ENCODE measurements at places on chromosomes 5 and 9.

DNA sequence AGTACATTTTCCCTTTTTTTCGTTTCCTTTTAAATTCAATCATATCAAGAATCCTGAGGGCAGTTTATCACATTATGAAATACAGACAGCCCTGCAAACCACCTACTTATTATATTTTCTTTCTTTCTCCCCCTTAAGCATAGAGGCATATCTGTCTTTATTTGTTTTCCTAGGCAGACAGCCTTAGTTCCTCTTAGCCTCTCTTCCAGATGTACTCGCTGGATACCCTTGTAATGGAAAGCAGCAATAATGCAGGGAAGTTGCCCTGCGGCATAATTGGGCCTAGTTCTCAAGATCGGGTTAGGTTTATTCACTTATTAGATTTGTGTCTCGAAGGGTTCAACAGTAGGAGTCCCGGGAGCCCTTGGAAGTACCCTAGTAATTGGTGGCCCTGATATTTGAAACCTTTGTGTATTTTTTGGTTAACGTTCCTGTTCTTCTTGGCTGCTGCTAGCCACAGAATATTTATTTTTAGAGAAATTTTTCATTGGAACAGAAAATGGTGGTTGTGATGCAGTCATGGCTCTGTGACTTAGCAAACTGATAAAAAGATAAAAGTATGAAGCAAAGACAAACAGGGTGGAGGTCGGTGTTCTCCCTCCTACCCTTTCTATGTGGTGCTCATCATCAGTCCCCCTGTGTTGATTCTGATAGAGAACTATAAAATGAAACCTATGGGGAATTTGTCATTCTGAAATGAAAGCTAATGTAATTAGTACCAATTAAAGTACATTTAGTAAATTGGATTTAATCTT, 6.4 kb downstream of the TLE4 start:
- no peak for DNase-seq

DNA sequence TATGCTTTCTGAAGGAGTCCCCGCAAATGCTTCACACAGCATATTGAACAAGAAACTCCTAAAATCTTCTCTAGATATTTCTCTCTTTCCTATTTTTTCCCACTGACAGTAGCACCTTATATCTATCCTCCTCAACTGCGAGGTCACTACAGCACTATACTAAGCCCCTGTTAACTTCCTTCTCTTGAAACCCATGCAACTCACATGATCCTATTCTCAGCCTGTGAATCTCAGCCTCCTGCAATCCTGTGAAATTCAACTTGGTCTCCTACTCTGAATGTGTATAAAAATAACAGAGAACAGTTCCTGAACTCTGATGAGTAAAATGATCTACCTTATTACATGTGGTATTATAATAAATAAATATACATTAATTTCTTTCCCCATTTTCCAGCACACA, 6.1 kb upstream of the PLGRKT start:
- DNase-seq: no peak

- DNase-seq: no peak
These were observed 11.9 kb downstream of the ERBIN start for GRCh38 chr5:65938256-65938655.

GRCh38 chr5:132381614-132382013, 12.1 kb downstream of the SLC22A5 start:
- no peak for DNase-seq

- no peak for DNase-seq
These were observed 239.0 kb downstream of the PBX3 start for GRCh38 chr9:125985998-125986655.

DNA sequence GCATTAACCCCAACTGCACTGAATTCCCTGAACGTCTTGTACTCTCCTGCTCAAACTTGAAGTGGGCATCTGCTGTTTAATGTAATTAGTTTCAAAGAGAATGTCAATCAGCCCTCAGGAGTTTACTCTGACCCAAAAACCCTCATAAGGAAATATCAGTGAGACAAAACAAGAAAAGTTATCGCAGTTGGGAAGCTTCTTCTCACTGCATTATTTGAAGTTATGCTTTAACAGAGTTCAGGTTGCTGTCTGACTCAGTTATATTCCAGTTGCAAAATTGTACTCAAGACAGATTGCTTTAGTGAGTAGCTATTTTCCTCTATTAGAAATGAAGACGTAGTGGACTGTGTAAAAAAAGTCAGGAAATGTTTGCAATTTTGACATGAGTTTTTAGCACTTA, 52.1 kb downstream of the PPIC start:
- DNase-seq: no peak

DNA sequence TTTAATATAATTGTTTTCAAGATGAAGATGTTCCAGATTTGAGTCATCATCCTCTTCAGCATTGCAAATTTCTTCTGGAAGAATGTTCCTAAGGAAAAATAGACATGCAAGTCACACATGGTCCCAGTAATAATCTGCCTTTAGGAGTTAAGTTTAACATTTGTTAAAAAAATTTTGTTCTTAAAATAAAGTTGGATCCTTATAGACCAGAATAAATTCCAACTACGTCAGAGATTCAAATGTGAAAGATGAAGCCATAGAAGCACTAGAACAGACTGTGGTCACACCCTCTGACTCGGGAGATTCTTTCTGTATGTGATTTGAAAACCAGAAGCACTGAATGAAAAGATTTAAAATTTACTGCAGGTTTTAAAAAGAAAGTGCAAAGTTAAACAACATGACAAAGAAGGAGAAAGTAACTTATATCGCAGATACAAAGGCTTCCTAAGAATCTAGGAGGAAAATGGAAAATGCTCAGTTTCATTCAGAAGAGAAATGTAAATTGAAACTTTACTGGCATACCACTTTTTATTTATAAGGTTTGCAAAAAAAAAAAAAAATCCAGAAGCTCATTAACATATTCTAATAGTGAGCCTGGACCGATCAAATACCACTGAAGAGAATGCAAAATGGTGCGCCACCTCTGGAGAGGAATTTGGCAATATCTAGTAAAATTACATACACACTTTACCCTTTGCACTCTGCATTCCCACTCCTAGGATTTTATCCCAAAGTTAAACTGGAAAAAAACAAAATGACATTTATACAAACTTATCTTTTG, 14.3 kb upstream of the ASPN start:
- no peak for DNase-seq

- no peak for DNase-seq
These were observed 1857.8 kb upstream of the WWC1 start for GRCh38 chr5:166433679-166434078.

GRCh38 chr5:133273661-133274596, 222.1 kb downstream of the HSPA4 start:
- no peak for DNase-seq

- no peak for DNase-seq
These were observed 213.1 kb upstream of the ACO1 start for GRCh38 chr9:32171339-32171738.

- no peak for DNase-seq
These were observed 163.1 kb downstream of the PBX3 start for GRCh38 chr9:125910286-125910685.

GRCh38 chr5:3226196-3226920, 369.3 kb upstream of the IRX1 start:
- DNase-seq: no peak

- DNase-seq: no peak
These were observed 107.7 kb downstream of the DMRT2 start for GRCh38 chr9:1157836-1158235.

DNA sequence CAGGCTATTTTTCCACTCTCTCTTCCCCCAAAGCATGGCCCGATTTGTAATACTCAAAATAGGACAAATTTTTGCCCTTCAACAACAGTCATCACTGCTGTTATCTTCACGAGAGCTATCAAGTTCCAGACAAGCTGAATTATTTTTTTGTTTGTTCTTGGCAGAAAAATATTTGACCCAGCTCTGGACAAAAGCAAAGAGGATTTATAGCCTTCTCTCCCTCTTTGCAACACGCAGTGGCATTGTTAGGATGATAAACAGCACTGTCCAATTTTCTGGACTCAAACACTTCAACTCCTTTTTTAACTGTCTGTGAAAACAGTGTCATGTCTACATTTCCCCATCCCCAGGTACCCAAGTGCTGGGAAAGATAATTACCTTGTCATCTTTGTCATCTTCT, 160.3 kb downstream of the SLF1 start:
- no peak for DNase-seq

DNA sequence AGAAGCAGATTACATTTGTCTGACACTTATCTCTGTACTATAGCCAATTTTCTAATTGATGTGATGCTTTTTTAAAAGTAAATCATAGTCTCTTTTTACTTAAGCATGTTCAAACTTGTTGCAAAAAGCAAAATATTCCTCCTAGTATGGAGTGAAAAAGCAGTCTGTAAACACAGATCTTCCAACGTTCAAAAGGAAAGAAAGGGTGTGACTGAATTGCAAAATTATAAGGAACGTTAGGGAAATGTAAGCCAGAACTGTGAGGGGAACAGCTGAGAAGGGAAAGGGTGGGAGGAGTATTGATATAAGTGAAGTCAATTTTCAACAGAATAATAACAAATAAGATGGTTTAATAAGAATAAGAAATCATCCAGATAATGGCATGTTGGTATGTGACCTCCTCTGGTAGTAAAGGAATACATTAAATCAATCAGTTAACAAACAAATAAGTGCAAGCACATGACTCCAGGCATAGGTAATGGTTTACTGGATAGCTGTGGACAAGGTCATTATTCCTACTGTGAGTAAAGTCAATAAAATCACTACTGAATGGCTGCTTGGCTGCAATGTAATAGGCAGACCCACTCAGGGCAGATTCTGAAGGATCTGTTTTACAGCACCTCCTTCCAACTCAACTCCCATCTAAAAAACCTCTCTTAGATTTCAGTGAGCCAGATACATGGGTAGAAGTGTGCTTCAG, 239.1 kb upstream of the NMUR2 start:
- no peak for DNase-seq

GRCh38 chr9:112162621-112163413, 12.3 kb downstream of the SUSD1 start:
- DNase-seq: no peak

- DNase-seq: no peak
These were observed 196.6 kb downstream of the GNA14 start for GRCh38 chr9:77451507-77451906.

GRCh38 chr5:134184155-134185135, 7.7 kb upstream of the SKP1 start:
- DNase-seq: peak; percentile 41

DNA sequence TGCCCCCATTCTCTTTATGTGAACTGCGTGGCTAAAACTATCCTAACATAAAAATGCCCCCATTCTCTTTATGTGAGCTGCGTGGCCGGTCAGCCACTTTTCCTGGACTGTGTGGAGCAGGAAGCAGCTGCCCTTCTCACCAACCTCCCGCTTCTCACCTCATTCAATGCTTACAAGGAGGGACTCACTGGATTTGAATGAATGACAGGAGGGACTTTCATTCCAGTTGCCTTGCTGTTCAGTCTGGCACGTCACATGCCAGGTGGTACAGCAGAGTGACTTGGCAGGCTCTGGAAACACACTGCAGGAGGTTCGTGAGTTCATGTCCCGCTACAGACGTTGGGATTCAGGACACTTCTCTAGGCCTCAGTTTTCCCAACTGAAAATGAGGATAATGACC, 60.2 kb upstream of the NFIL3 start:
- no peak for DNase-seq

- no peak for DNase-seq
These were observed 26.2 kb downstream of the SLC35A4 start for GRCh38 chr5:140590861-140591260.

GRCh38 chr5:160009591-160009989, 651 bp downstream of the TTC1 start:
- no peak for DNase-seq

- no peak for DNase-seq
These were observed 68.7 kb upstream of the ZNF618 start for GRCh38 chr9:113807173-113808061.

- no peak for DNase-seq
These were observed 15.1 kb downstream of the PSAT1 start for GRCh38 chr9:78311886-78312524.

GRCh38 chr9:673966-674526, 167.5 kb upstream of the DMRT1 start:
- DNase-seq: no peak

DNA sequence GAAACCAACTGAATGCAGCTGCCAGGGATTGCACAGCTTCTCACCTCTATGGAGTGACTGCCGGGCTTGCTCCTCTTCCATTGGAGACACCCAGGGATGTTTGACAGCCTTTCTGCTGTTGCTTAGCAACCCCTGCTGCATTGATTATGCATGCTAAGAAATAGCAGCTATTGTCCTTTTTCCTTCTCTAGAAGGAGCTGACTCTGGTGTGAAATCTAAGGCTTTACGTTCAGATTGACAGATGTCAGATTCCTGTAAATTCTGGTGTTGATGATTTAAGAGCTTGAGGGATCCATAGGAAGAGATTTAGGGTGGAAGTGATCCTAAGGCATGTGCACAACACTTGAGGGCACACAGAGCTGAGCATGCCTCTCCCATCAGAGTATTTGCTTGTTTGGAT, 267.7 kb downstream of the NTRK2 start:
- DNase-seq: no peak

GRCh38 chr5:61840361-61840760, 465.6 kb upstream of the KIF2A start:
- DNase-seq: no peak

DNA sequence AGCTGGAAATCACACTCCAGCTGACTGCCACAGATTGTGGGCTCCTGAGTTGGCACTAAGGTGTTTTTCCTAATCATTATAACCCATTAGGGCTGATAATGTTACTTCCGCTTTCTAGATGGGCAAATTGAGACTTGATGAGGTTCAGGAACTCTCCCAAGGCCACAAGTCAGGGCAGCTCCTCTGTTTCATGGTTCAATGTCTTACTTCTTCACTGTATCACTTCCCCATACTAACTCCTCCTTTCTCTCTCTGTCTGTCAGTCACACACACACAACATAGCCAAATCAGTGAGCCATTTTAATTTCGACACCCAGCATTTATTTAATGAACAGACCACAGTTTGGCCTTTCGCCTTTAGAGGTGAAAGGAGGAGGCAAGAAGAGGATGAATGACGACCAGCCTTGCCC, 17.8 kb upstream of the TRAF1 start:
- DNase-seq: no peak

GRCh38 chr9:38301376-38302106, 91.0 kb upstream of the ALDH1B1 start:
- DNase-seq: no peak

DNA sequence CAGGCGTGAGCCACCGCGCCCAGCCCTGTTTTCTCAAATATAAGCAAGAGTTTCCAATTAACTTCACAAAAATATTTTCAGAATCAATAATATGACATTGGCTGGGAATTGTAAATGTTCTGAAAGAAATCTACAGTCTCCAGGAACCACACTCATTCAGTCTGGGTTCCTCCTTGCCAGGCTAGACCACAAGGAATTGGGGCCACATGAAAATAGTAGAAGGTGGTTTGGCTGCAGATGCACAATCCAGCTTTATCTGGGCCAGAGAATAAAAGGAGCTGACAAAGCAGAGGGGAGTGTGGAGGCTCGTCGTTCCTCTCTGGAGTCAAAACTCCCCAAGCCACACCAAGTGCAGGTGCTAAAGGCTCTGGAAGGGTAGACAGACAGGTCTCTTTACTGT, 92.0 kb upstream of the OSMR start:
- DNase-seq: no peak

- DNase-seq: no peak
These were observed 26.7 kb upstream of the TNC start for GRCh38 chr9:115144706-115145105.
